ENCODE measurements at places on chromosomes 11 and 22.

DNA sequence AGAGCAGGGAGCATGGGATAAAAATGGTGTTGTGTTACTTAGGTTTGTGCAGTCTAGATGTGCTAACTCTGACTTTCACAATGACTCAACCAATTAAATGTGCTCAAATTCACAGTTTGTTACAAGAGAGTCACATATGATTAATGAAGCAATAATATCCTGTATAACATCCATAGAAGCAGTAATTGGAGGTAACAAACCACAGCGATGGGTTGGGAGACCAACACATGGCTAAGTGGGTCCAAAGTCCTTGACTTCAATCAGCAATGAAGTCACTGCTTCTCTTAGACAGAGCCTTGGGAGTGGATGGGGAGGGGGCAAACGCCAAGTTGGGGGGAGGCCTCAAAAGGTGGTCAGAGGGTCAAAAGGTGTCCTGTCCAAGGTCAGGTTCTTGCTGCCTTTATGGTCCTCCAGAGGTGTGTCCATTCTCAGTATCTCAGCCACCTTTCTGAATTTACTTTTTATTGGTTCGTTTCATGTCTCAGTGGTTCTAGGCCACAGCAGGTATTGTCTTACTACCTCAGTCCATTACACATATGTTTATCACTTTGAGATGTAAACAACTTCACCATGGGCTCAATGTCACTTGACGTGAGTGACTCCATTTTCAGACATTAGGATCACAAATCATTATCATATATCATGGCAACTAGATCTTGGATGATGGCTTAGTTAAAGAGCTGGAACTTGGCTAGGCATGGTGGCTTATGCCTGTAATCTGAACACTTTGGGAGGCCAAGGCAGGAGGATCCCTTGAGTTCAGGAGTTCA, 32.4 kb downstream of the SLN start:
- DNase-seq: no peak

GRCh38 chr22:45169591-45170466, 6.1 kb downstream of the NUP50 start:
- DNase-seq: no peak

- DNase-seq: no peak
Measured at GRCh38 chr11:102196816-102197215, 86.6 kb downstream of the YAP1 start.

DNA sequence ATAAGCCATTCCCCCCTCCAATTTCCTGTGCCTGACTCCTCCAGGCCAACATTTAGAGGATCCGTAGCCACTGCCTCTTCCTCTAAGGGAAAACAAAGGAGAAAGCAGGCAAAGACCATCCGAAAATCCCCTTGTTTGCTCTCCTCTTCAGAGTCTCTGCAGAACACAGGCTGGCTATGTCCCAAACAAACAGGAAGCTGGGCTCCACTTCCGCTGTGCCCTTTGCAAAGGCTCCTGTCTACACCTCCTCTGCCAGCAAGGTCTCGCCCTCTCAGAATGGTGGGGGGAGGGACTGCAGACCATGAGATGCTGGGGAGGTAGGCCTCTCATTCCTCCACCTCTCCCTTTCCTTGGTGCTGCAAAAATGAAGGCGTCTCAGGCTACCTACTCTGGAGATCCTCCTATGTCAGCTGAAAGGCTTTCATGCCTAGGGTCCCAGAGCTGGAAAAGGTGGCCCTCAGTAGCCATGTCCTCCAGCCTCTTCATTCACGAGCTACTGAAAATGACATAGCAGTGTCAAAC, 596.2 kb downstream of the BUD13 start:
- DNase-seq: no peak

- no peak for DNase-seq
Measured at GRCh38 chr22:47030881-47031627, 268.6 kb downstream of the TBC1D22A start.

- no peak for DNase-seq
Measured at GRCh38 chr22:22196018-22196533, 48.5 kb upstream of the VPREB1 start.

DNA sequence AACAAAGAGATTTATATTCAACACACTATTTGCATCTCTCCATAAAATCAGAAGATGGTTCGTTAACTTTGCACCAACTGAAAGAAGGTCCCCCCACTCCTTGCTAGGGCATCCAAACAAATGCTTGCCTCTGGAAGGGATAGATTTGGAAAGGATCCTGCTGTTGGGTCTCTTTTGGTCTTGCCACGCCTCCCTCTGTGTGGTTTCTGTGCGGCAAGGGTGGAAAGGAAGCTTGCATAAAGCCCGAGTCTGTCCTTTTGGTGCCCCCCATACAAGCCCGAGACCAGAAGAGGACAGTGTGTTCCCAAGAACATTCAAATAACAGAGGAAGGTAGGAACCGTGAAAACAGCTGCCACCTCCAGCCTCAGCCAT, 15.1 kb downstream of the SCGB1A1 start:
- DNase-seq: no peak

- DNase-seq: no peak
Measured at GRCh38 chr22:39422721-39423120, 23.1 kb downstream of the TAB1 start.

- no peak for DNase-seq
Measured at GRCh38 chr22:41263704-41264103, 22.3 kb downstream of the RANGAP1 start.

DNA sequence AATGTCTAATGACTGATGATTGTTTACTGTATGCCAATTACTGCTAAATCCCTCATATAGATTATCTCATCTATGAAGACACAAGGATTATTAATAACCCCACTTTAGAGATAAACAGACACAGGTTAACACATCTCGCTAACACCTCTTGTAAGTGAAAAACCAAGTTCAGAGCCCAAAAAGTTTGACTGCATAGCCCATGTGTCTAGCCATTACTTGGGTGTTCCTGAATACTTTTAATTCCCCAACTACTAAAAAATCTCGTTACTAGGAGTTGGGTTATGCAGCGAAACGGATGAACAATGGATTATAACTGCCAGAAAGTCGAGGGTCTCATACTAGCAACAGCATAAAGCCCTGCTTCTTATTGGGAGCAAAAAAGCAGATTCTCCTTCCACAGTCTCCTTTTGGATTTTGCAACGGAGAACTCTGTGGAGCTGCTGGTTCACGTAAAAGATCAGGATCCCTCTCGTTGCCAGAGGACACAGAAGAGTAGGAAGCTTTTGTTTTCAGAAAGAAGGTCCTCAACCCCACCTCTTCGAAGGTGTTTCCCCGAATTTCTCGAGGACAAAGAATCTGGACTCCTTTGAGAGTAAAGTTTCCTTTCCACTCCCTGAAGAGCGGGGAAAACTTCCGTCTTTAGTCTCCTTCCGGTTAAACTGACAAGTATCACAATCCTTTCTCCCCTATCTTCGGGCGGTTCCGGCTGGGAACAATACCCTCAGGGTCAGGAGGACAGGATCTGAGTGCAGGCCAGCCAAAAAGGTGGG, 979 bp downstream of the ZBED5 start:
- peak; percentile 47 for DNase-seq

- DNase-seq: peak; percentile 11
Measured at GRCh38 chr11:74749127-74749964, 697 bp downstream of the RNF169 start.

- no peak for DNase-seq
Measured at GRCh38 chr22:23834793-23835483, 3.9 kb downstream of the DERL3 start.
